RPMI7951 (cell line): ENCODE measurements at places on chromosomes 3 and 15.

- no peak for DNase-seq
Measured at GRCh38 chr3:103393395-103394186, 958.8 kb downstream of the ZPLD1 start.

DNA sequence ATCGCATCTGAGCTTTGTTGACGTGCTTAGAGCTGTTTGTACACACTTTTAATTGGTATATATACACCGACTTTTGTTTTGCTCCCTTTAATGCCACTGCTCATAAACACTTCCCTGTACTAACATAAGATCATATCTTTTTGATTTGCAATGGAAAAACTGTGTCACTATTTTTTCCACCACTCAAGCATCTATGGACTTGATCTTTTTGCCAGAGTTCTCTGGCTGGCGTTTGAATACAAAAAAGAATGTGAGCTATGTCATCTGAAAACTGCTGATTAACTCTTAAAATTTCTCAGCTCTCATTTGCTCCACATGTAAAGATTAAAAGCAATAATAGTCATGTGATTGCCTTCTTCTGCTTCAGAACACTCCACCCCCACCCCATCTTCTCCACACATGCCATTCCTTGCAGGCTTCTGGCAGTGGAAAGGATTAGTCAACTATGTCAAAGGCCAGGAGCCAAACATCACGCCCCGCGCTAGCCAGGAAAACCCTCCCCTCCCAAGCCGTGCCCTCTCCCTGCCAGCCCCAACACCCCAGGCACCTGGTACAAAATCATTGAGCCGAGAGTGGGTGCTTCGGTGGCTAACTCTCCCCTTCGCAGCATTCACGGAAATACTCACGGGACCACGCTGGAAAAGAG lies 123.4 kb upstream of the MEF2A start:
- DNase-seq, result peak; percentile 84

DNA sequence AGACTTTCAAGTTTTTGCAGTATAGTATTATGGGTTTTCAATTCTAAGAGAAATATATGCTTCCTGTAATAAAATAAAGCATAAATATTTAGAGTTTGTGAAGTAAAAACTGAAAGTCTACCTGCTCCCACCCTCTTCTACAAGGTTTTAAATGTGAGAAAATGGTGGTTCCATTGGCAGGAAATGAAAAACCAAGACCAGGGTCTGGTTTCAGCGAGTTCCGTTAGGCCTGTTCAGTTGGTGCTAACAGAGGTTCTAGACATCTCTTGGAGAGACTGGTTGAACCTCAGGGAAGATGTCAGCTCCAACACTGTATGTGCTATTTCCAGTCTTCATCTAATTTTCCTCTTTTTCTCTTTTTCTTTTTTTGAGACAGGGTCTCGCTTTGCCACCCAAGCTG lies 11.8 kb upstream of the MYO1E start:
- DNase-seq, result no peak

DNA sequence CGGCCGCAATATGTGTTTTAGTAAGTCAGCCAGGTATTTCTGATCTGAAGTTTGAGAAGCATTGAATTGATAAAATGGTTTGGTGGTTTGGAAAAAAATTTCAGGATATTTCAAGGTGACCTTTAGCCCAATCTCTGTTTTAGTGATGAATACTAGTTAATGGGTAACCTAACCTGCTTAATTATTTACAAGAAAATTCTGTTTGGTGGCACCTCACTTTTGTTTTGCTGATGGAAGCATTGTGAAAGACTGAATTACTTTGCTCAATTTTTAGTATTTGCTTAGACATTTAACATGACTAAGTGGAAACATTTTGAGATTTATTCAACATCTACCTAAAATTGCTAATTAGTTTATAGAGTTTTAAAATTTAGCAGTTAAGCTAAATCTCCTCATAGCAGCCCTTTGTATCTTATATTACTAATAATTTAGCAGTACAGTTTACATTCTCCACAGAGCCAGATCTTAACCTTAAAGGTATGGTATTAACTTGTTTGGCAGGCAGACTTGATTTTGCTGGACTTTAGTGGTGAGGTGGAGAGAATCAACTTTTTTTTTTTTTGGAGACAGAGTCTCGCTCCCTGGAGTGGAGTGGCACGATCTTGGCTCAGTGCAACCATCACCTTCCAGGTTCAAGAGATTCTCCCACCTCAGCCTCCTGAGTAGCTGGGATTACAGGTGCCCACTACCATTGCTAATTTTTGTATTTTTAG lies 35.4 kb downstream of the GRAMD1C start:
- no peak for DNase-seq

DNA sequence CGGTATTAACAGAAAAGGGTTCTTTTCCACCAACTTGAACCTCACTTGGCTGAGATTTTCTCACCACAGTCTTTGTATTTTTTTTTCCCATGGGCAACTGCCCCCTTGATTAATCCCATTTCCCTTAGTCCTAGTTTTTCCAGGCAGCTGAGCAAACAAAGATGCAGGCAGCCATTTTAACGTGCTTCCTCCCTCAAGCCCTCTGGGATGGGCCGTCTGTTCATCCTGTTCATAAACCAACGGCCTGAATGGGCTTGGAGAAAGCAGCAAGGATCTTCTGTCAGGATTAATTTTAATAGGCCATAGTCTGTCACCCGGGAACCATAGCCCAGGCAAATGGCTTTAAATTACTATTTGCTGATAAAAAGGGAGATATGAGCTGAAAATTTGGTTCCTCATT lies 10.4 kb upstream of the POLR2M start:
- DNase-seq, result no peak

- DNase-seq, result peak; percentile 91
Measured at GRCh38 chr3:100047455-100048141, 66.7 kb downstream of the FILIP1L start.

GRCh38 chr15:69585937-69586336 lies 133.3 kb downstream of the RPLP1 start:
- DNase-seq, result no peak

DNA sequence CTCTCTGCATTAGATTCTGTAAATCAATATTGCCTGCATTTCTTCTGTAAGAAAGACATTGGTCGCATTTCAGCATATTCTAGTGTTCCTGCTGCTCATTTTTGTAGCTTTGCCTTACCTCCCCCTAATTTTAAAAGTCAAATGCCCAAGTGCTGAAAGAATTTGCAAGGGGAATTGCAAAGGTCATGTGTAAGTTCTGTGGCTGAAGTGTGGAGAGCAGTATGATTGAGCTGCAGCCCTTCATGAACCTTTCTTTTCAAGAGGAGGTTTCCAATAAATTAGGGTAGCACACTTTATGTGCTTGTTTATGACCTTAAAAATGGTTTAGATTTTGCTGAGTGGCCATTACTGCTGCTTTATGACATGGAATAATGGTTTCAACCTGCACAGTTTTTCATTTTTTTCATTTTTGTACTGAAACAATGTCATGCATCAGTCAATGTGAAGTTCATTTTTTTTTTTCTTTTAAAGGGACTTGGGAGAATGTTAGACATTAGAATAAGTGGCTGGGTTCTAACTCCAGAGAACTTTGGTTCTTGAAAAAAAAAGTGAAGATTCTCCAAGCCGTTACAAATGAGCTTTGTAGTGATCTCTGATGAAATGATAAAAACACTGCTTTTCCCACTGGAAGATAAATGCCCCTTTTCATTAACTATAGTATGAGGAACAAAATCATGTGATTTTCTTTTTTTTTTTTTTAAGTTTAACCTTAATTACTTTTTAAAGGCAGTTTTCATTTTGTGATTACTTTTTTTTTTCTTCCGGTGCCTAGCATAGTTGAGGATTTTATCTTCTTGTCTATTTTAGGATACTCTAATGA lies 99.6 kb downstream of the MITF start:
- no peak for DNase-seq

DNA sequence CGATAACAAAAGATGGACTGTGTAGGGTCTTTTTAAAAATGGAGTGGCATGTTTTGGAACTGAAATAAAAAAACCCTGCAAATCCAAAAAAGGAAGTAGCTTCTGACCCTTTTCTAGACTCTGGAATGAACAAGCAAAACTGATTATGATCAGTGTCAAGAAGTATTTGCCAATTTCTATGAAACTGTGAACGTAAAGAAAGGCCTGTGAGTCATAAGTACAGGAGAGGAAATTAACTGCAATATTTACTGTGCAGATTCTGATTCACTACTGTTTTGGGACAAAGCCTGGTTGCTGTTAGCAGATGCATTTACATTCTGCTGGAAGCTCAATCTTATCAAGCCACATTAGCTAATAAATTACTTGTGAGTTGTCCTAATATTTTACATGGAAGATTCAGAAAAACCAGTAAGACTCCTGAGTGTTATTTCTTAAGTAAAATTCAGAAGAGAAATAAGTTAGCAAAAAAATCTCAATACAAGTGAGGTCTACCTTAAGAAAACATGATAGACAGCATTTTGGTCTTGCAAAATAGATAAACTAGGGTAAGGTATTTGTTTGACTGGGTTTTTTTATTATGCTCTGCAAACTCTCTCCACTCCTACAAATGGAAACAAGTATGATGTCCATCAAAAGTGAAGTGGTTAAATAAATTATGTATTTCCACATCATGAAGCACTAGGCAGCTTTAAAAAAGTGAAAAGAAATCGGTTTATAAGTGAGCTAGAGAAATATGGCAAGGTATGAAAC lies 90.2 kb upstream of the LMOD3 start:
- DNase-seq, result peak; percentile 68

DNA sequence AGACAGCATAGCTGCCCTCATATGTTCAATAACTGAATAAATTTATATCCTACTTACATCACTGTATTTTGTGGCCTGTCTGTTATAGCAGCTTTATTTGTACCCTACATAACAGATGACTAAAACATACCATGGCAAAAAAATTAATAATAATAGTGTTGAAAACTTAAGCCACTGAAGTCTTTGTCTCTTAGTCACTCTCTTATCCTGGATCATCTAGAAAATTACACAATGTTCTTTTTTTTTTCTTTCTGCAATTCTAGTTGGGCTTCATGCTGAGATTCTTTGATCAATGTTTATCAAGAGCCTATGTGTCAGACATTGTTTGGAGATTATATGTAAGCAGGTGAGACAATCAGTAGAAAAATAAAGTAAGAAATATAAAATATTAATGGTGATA lies 519.3 kb upstream of the ARPP21 start:
- DNase-seq, result no peak

DNA sequence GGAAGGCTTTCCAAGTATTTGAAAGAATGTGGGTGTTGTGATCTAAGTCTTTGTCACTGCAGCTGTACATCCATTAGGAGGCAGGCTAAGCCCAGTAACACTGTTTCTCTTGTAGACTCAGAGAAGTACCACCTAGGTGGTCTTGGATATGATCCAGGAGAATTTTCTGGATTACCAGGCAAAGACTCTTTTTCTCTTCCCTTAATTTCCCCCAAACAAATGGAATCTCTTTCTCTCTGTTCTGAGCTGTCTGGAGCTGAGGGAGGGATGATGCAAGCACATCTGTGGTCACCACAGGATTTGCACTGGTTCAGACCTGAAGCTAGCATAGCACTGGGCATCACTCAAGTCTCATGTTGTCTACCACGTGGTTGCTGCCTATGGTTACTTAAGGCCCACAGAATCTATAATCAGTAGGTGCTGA lies 227.6 kb downstream of the NECTIN3 start:
- DNase-seq, result peak; percentile 56

DNA sequence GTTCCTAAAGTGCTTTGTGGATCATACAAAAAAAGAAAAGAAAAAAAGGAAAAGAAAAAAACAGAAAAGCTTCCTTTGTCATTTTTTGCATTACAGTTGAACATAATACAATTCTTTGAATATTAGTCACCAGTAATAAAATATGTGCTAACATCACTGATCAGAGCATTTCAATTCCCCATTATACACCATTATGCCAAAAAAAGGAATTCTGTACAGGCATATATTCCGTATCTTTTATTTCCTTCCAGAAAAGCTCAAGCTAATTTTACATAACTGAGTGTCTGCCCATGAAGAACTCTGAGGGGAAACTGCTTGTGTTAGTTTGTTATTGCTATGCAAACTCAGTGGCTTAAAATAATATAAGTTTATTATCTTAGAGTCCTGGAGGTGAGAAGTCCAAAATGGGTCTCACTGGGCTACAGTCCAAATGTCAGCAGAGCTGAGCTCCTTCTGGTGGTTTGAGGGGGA lies 377.9 kb downstream of the GAP43 start:
- peak; percentile 14 for DNase-seq

DNA sequence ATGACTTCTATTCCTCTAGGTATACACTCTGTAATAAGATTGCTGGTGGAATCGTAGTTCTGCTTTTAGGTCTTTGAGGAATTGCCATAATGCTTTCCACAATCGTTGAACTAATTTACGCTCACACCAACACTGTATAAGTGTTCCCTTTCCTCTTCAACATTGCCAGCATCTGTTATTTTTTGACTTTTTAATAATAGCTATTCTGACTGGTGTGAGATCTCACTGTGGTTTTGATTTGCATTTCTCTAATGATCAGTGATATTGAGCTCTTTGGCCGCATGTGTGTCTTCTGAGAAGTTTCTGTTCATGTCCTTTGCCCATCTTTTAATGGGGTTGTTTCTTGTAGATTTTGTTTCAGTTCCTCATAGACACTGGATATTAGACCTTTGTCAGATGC lies 12.8 kb downstream of the NXPE3 start:
- no peak for DNase-seq

- no peak for DNase-seq
Measured at GRCh38 chr3:58377168-58377567, 44.5 kb downstream of the PXK start.

DNA sequence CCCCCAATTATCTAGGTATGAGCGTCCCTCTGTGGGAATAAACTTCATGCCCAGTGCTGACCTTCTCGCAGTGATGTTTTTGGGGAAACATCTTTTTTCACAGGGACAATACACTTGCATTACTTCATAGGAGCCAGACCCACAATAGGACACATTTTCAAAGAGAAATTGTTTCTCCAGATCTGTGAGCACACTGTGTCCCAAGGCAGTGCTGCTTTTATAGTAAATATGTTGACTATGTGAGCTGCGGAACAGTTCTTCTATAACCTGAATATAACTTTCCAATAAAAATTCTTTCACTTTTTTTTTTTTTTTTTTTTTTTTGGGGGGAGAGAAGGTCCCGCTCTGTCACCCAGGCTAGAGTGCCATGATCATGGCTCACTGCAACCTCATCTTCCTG lies 17.4 kb upstream of the THSD4 start:
- DNase-seq, result no peak

DNA sequence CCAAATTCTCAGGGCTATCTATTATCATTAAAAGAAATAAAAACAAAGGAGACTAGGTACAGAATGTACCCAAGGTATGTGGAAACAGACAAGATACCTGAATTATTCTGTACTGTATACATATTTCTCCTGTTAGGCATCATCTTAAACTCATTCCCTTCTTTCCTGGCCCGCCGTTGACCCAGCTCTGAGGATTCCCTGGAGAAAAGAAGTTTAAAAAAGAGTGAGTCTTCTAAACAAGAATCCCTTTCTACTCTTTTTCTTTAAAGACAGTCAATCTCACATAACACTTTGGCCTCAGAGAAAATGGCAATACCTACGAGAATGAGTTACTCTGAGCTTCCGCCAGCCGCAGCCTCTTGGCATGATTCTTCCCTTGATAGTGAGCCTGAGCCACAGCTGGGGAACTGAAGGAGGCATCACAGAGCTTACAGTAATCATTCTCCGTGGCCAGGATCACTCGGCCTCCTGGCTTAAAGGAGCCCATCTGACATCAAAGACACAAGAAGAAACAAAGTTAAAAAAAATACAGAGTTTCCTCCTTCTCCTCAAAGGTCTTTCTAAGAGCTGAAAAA lies 44.2 kb downstream of the ZMAT3 start:
- peak; percentile 34 for DNase-seq
